Activated T-helper 1 cell treated with anti-CD3 and anti-CD28 coated beads, Interleukin-12 subunit alpha, Interleukin-12 subunit beta, Interleukin-2, Interleukin-4 antibody, amounts not matched to agents 30 ng/mL and 10 ng/mL and 1 ng/mL, durations not matched to agents 14 hours and 24 hours and 36 hours (primary cell): ENCODE measurements at places on chromosomes 5 and 9. TPM values are rescaled to one million over a fixed set of nuclear protein-coding genes. Genes with fewer than 3 reads are reported as not detected.

GRCh38 chr9:31210978-31211570 lies 1173.4 kb upstream of the ACO1 start:
- peak; percentile 1 for DNase-seq
- no peak overlapping the region for H3K27ac ChIP-seq
- H3K4me3 ChIP-seq, result no peak overlapping the region

- H3K4me3 ChIP-seq, result no peak overlapping the region
- no peak overlapping the region for H3K27ac ChIP-seq
- H3K4me1 ChIP-seq, result no peaks in the 10 kb centered on the region
- H3K36me3 ChIP-seq, result no peaks in the 10 kb centered on the region
These were observed 864.9 kb upstream of the WWC1 start for GRCh38 chr5:167426501-167426900.

DNA sequence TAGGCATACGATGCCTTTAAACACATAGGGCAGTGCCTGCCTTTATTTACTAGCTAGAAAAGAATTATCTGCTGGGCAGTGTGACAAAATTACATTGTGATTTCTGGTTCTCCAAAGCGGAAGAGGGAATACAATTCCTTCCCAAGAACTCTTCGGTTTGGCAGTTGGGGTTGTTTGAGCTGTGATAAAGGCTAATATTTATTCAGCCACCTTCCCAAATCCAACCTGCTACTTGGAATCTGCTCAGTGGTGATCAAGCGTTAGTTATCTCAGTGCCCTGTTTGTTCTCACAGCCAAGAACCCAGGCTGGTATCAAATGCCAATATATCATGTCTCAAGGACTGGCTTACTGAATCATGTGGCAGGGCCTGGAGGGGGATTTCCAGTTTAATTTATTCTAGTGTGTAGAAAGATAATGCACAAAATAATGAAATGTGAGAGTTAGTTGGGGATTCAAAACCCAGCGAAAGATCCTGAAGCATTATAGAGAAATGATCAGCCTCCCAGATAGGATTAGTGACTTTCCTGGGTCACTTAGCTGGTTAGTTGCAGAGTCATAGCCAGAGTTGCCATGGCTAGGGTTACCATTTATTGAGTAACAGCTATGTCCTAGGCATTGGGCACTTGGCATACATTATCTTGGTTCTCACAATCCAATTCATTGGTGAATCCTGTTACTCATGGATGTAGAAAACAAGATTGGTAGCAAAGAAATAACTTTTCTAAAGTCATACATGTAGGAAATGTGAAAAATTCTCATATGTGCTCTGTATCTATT lies 457.0 kb upstream of the KLF4 start:
- H3K27me3 ChIP-seq, result no peaks in the 10 kb centered on the region
- no peaks in the 10 kb centered on the region for H3K4me1 ChIP-seq
- DNase-seq, result no peak
- H3K36me3 ChIP-seq, result no peaks in the 10 kb centered on the region
- H3K27ac ChIP-seq, result no peak overlapping the region
- H3K4me3 ChIP-seq, result no peak overlapping the region

DNA sequence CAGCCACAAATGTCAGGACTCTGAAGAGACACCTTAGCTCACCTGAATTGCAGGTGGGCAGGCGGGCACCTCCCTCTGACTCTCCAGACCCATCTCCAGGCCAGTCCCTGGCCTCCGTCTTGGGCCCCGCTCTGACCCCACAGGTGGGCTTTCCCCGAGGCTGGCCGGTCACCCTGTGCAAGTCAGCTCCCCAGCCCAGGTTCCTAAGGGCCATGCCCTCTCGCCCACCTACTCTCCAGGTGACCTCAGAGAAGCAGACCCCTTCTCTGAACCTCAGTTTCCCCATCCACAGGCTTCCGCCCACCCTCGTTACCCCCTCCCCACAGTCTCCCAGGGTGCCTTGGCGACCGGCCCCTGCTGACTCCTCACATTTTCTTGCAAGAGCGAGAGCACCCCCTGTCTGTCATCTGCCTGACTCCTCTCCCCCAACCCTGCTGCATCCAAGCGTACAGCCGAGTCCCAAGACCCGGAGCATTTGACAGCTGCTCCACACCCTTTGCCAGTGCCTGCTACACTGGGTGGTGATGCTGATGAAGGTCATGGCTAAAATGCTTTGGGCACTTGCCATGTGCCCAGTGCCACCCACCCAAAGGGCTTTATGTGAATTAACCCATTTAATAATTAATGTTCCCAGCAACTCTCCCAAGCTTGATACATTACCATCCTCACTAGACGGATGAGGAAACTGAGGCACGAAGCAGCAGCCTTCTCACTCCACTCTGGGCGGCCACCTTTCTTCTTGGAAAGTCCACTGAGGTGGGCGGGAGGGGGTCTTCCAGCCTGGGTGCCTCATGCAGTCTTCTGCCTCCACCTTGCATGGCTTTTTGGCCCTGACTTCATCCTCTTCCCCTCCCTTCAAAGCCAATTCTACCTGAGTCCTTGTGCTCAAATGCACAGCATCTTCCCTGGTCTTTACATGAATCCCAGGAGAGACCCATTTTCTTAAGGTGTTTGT lies 51.1 kb upstream of the ORM1 start:
- H3K36me3 ChIP-seq, result no peaks in the 10 kb centered on the region
- no peaks in the 10 kb centered on the region for H3K27me3 ChIP-seq
- no peak overlapping the region for H3K27ac ChIP-seq
- no peak for DNase-seq

DNA sequence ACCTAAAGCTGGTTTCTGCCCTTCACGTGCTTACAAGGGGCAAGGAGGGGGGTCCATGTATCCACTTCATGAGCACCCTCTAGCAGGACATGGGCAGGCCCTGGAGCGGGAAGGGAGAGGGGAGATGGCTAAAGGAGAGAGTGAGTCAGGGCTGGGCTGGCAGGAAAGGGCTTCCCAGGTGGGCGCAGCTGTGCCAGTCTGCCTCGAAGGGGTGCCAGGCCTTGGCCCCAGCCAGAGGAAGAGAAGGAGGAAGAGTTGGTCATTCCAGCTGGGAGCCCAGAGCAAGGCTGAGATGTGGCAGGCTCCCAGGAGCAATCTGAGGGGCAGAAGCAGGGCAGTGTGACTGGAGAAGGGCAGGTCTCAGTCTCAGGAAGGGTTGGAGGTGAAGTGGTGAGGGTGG lies 24.7 kb downstream of the TRIM14 start:
- no peak for DNase-seq
- peaks cover 67% of the 10 kb centered on the region for H3K4me1 ChIP-seq
- peak overlapping the region; percentile 74 for H3K27ac ChIP-seq
- H3K36me3 ChIP-seq, result peaks cover 48% of the 10 kb centered on the region

- no peaks in the 10 kb centered on the region for H3K36me3 ChIP-seq
- H3K27ac ChIP-seq, result no peak overlapping the region
- H3K4me1 ChIP-seq, result no peaks in the 10 kb centered on the region
- peaks cover 13% of the 10 kb centered on the region for H3K27me3 ChIP-seq
- no peak for DNase-seq
These were observed 6.4 kb upstream of the SLC12A7 start for GRCh38 chr5:1118231-1118698.

DNA sequence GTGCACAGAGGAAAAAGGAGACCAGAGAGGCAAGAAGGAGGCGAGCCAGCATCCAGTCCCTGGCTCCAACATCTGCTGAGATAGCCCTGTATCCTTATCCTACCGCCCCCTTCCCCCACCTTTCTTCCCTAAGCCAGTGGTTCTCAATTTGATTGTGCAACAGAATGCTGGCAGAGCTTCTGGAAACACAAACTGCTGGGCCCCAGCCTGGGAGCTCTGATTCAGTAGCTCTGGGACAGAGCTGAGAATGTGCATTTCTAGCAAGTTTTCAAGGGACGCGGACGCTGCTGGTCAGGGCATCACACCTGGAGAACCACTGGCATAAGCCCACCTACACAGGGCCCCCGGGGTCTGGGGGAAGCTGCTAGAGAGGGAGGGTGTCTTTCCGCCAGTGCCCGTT lies 21.1 kb downstream of the AK8 start:
- no peak overlapping the region for H3K4me3 ChIP-seq
- H3K36me3 ChIP-seq, result no peaks in the 10 kb centered on the region
- DNase-seq, result no peak
- H3K27me3 ChIP-seq, result peaks cover 7% of the 10 kb centered on the region
- H3K27ac ChIP-seq, result no peak overlapping the region

DNA sequence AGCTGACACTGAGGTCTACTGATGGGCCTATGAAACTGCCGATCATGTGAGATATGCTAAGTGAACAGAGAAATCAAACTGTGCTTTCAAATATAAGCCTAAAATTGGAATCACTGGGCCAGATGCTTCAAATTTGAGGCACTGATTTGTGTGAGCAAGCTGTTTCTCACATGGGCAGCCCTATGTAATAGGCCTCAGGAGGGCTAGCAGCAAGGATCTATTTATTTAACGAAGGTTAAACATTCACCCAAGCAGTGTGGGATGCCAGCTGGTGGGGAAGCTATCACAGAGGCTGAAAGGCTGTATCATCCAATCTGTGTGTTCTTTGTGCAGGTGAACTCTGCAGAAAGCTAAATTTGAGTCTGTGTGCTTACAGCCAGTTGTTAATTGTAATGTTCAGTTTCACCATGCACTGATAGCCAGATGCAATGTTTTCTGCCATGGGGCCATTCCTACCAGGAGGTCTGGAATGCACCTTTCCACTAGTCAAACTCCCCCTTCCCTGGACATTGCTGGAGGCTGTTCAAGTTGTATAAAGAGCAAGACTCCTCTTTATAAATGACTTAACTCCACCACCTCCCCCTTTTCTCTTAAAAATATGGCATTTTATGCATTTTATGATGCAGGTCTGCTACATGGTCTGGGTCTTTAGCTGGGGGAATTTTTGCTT lies 228.9 kb downstream of the SH3GL2 start:
- no peak overlapping the region for H3K4me3 ChIP-seq
- H3K27ac ChIP-seq, result no peak overlapping the region

DNA sequence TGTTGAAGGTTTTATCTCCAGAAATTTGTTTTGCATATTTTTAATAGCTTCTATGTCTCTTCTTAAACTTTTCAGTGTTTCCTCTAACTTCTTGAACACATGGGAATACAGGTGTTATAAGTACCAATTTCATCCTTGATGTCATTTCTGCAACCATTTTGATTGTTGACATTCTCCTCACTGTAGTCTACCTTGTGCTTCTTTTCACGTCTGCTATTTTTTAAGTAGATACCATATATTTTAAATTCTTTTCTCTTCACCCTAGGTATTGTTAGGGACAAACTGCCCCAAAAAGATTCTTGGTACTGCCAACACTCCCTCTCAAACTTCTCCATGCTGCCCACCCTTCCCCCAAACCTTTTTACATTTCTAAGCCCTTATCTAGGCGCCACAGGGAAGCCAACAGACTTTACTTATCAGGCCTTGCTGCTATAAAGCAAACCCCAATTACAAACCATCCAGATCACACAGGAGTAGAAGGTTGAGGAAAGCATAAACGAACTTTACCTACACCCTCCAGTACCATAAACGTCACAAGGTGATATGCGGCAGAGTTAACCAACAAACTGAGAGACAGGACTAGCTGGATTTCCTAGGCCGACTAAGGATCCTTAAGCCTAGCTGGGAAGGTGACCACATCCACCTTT lies 1165.3 kb downstream of the TAF11L14 start:
- DNase-seq, result no peak
- no peak overlapping the region for H3K4me3 ChIP-seq
- H3K27ac ChIP-seq, result no peak overlapping the region
- no peaks in the 10 kb centered on the region for H3K27me3 ChIP-seq

DNA sequence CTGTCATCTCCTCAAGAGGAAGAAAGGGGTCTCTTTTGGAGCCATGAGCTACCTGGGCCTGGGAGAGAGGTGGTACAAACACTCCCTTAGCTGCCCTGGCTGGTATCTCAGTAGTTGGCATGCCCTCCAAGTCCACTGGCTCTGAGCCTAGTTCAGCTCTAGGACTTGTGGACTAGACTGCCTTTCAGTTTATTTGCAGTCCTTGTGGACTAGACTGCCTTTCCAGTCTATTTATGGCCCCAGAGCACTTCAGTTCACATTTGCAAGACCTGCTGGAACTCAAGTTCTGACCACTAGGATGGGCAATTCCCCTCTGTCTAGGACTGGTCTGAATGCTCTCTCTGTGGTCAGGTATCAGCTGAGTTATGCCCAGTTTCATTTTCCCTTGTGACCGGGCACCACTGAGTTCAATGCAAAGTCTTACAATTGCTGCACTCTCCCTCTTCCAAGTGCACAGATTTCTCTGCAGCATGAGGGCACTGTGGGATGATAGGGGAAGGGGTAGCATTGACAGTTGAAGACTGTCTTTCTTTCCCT lies 1019.0 kb downstream of the TAF11L14 start:
- no peak overlapping the region for H3K27ac ChIP-seq
- no peaks in the 10 kb centered on the region for H3K36me3 ChIP-seq
- no peak overlapping the region for H3K4me3 ChIP-seq
- no peaks in the 10 kb centered on the region for H3K27me3 ChIP-seq
- DNase-seq, result no peak
- no peaks in the 10 kb centered on the region for H3K4me1 ChIP-seq

GRCh38 chr5:20486826-20487225 lies 498.8 kb upstream of the CDH18 start:
- H3K27me3 ChIP-seq, result no peaks in the 10 kb centered on the region
- no peak overlapping the region for H3K27ac ChIP-seq
- no peak overlapping the region for H3K4me3 ChIP-seq
- H3K4me1 ChIP-seq, result no peaks in the 10 kb centered on the region
- DNase-seq, result no peak

- no peaks in the 10 kb centered on the region for H3K27me3 ChIP-seq
- no peaks in the 10 kb centered on the region for H3K4me1 ChIP-seq
- H3K27ac ChIP-seq, result no peak overlapping the region
- no peaks in the 10 kb centered on the region for H3K36me3 ChIP-seq
- no peak for DNase-seq
These were observed 381.6 kb upstream of the PRR16 start for GRCh38 chr5:120082316-120083068.

- peaks cover 2% of the 10 kb centered on the region for H3K27me3 ChIP-seq
- H3K4me3 ChIP-seq, result no peak overlapping the region
- H3K36me3 ChIP-seq, result no peaks in the 10 kb centered on the region
- no peak for DNase-seq
These were observed 895 bp upstream of the MYOT start for GRCh38 chr5:137866541-137867388.

DNA sequence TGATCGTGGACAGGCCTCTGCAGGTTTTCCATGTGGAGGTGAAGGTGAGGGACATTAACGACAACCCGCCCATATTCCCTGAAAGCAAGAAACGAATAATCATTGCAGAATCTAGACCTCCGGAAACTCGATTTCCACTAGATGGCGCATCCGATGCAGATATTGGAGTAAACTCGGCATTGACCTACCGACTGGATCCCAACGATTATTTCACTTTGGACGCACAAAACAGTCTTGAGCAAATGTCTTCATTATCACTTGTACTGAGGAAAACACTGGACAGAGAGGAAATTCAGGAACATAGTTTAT lies 621 bp downstream of the PCDHA13 start:
- H3K27me3 ChIP-seq, result no peaks in the 10 kb centered on the region
- DNase-seq, result no peak
- no peak overlapping the region for H3K27ac ChIP-seq
- H3K4me3 ChIP-seq, result no peak overlapping the region
- no peaks in the 10 kb centered on the region for H3K36me3 ChIP-seq

Gene ASS1
- 2.9 and 3.3 TPM in 2 replicates for total RNA-seq

Gene RNF183
- not detected in 2 replicates for total RNA-seq

Gene NR2F1
- not detected in 2 replicates for total RNA-seq

Gene SV2C
- total RNA-seq, result 0.05 TPM in 1 of 2 replicates, not detected in the other

Gene SLCO6A1
- total RNA-seq, result not detected in 2 replicates

Gene C9
- total RNA-seq, result not detected in 2 replicates

Gene ZFP2
- 0.07 and 0.41 TPM in 2 replicates for total RNA-seq

Gene FOXD4L6
- 0.16 TPM in 1 of 2 replicates, not detected in the other for total RNA-seq
